ENCODE measurements at places on chromosomes 4 and X.

DNA sequence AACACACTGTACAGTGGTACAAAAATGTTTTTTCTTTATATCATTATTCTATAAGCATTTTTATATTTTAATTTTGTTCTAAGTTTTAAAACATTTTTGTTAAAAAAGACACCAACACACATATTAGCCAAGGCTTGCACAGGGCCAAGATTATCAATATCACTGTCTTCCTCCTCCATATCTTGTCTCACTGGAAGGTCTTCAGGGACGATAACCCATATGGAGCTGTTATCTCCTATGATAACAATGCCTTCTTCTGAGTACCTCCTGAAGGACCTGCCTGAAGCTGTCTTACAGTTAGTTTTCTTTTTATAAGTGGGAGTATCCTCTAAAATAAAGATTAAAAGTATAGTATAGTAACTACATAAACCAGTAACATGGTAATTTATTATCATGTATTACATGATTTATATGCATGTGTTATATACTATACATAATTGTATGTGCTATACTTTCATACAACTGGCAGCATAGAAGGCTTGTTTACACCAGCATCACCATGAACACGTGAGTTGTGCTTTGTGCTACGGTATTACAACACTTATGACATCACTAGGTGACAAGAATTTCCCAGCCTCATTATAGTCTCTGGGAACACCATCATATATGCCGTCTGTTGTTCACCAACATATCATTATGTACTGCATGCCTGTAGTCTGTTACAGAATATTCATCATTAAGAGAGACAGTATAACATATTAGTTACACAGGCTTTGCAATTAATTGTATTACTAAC is 90.7 kb downstream of the WDFY3 start:
- H3K4me1 ChIP-seq: no peaks in the 10 kb centered on the region
- H3K4me3 ChIP-seq: no peak overlapping the region
- no peaks in the 10 kb centered on the region for H3K27me3 ChIP-seq
- no peak overlapping the region for H3K27ac ChIP-seq

GRCh38 chr4:5421416-5421815 is 286.9 kb downstream of the EVC2 start:
- H3K27ac ChIP-seq: no peak overlapping the region
- no peak overlapping the region for H3K4me3 ChIP-seq
- no peak for DNase-seq
- no peaks in the 10 kb centered on the region for H3K36me3 ChIP-seq

DNA sequence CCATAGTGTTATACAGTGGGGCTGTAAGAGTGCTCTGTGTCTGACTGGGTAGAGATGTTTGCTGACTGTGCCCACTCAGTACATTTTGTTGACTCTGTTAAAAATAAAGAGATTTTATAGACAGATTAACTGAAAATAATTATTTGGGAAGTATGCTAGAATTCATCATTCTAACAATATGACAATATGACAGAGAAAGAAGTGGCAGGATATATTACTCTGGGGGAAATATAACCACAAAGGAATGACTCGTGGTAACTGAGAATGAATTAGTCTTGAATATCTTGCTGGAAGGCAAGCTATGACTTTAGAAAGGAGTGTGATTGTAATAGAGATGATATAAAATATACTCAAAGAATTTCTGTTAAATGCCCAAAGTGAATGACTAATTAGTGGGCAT is 46.8 kb downstream of the TMEM165 start:
- H3K27ac ChIP-seq: no peak overlapping the region
- no peaks in the 10 kb centered on the region for H3K27me3 ChIP-seq
- H3K4me3 ChIP-seq: no peak overlapping the region
- no peak for DNase-seq
- peaks cover 24% of the 10 kb centered on the region for H3K36me3 ChIP-seq

DNA sequence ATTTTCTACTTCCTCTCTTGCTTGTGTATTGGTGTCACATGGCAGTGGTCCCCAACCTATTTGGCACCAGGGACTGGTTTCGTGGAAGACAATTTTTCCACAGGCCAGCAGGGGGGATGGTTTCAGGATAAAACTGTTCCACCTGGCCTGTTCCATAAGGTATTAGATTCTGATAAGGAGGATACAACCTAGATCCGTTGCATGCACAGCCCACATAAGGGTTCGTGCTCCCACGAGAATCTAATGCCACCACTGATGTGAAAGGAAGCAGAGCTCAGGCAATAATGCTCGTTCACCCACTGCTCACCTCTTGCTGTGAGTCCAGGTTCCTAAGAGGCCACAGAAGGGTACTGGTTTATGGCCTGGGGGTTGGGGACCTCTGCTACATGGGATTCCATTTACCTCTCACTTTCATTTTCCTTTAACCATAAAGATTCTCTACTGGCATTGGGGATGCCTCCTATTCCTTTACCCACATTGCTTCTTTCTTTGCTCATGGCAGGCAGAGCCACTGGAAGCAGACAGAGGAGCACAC is 38.1 kb downstream of the SEC31A start:
- H3K36me3 ChIP-seq: peaks cover 91% of the 10 kb centered on the region
- no peak overlapping the region for H3K27ac ChIP-seq
- no peaks in the 10 kb centered on the region for H3K4me1 ChIP-seq
- no peak for DNase-seq
- no peaks in the 10 kb centered on the region for H3K27me3 ChIP-seq

GRCh38 chrX:29788991-29789699 is 426.2 kb upstream of the MAGEB2 start:
- no peak overlapping the region for H3K27ac ChIP-seq
- no peaks in the 10 kb centered on the region for H3K4me1 ChIP-seq
- no peak for DNase-seq
- H3K4me3 ChIP-seq: no peak overlapping the region
- no peaks in the 10 kb centered on the region for H3K36me3 ChIP-seq
- no peaks in the 10 kb centered on the region for H3K27me3 ChIP-seq

DNA sequence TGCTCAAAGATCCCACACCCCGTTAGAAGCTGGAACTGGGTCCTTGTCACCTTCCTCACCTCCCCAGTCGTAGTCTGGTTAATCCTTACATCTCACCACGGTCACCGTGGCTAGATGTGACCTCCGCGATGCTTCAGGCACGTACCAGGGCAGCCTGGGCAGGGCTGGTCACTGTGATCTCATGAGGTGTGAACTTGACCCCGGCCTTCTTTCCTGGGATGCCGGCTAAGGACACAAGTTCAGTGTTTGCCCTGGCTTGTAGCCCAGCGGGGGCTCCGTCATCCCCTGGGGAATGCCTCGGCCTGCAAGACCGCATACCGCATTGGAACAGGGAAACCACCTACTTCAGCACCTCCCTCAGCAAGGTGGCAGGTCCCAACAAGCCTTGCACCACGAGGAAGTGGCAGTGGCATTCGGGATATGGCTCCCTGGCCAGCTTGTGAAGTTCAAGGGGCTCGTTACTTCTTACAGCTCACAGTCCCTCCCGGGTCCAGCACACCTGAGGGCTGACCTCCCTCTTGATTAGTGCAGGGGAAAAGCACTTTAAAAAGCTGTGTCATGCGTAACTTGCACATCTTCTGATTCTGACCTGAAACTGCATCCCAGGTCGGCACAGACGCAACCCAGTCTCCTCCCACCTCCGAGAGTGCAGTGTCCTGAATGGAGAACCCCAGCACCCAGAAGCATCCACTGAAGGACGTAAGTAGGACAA is 25.9 kb downstream of the NOP14 start:
- no peak for DNase-seq
- H3K27ac ChIP-seq: no peak overlapping the region
- no peaks in the 10 kb centered on the region for H3K27me3 ChIP-seq
- H3K4me1 ChIP-seq: peaks cover 38% of the 10 kb centered on the region
- H3K36me3 ChIP-seq: peaks cover 45% of the 10 kb centered on the region

DNA sequence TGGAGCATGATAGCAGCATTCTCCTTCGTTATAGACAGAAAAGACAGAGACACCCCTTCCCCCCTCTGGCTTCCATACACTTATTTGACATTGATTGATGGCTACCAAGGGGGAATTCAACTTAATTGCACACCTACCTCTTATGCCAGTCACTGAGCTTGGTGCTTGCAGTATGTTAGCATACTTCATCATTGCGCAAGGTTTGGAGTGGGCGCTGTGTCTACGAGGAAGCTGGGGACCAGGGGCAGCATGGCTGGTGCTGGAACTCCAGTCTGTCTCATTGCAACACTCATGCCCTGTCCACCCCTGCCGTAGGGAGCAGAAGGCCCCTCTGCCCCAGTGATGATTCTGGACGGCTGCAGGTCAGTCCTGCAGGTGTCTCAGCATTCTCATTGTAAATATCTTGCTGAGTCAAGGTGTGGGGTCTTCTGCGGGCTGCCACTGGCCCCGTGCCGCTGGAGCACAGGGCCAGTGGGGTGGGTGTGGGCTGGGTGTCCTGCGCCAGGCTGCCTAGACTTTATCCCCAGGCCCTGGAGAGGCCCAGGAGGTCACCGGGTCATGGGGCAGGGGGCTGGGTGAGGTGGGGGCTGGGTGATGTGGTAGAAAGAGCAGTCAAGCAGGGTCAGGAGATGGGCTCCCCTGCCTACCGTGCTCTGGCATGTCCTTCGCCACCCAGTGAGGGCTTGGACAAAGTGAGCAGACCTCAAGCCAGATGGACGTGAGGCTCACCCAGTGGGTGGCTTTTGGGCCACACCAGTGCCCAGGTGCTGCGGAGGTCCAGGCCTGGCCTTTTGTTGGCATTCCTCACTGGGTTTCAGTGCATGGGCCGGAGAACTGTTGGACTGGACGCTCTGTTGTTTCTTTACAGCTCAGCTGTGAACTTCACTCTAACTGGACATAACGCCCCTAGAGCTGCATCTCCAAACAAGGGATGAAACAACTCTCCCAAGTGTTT is 85.5 kb downstream of the PSAPL1 start:
- no peak for DNase-seq
- H3K27me3 ChIP-seq: no peaks in the 10 kb centered on the region
- H3K4me3 ChIP-seq: no peak overlapping the region

GRCh38 chrX:87895421-87895820 is 377.8 kb downstream of the KLHL4 start:
- DNase-seq: no peak
- H3K27me3 ChIP-seq: no peaks in the 10 kb centered on the region
- H3K4me3 ChIP-seq: no peak overlapping the region
- no peaks in the 10 kb centered on the region for H3K36me3 ChIP-seq

- no peaks in the 10 kb centered on the region for H3K4me1 ChIP-seq
- H3K27ac ChIP-seq: no peak overlapping the region
- DNase-seq: no peak
- no peaks in the 10 kb centered on the region for H3K36me3 ChIP-seq
- no peaks in the 10 kb centered on the region for H3K27me3 ChIP-seq
Measured at GRCh38 chr4:121978172-121978516, 26.3 kb upstream of the TRPC3 start.

DNA sequence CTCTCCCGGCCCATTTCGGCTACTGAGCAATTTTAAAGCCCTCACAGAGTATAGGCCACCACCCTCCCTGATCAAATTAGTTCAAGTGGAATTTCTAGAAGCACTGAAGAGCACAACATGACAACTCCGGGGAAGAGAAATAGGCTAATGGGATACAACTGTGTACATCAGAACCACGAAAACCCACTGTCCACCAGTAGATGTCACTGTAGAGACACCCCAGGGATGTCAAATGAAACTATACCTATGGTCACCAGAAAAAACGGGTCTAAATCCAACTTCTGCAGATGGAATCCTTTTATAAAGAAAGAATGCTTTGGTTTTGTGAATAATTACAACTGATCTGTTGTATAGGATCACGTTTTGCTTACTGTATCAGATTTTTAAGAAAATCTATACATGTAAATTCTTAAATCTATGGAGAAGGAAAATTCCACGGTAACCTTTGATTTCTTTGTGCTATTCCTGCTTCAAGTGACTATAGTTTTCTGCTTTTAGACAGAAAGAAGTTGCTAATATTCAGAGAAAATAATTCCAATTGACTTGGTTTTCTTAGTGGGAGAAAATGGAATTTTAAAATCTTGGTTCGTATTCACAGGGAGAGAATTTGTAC is 29.5 kb upstream of the MAP3K15 start:
- H3K27ac ChIP-seq: peak overlapping the region; percentile 45
- no peaks in the 10 kb centered on the region for H3K4me1 ChIP-seq
- H3K4me3 ChIP-seq: no peak overlapping the region
- no peaks in the 10 kb centered on the region for H3K36me3 ChIP-seq
- H3K27me3 ChIP-seq: no peaks in the 10 kb centered on the region

DNA sequence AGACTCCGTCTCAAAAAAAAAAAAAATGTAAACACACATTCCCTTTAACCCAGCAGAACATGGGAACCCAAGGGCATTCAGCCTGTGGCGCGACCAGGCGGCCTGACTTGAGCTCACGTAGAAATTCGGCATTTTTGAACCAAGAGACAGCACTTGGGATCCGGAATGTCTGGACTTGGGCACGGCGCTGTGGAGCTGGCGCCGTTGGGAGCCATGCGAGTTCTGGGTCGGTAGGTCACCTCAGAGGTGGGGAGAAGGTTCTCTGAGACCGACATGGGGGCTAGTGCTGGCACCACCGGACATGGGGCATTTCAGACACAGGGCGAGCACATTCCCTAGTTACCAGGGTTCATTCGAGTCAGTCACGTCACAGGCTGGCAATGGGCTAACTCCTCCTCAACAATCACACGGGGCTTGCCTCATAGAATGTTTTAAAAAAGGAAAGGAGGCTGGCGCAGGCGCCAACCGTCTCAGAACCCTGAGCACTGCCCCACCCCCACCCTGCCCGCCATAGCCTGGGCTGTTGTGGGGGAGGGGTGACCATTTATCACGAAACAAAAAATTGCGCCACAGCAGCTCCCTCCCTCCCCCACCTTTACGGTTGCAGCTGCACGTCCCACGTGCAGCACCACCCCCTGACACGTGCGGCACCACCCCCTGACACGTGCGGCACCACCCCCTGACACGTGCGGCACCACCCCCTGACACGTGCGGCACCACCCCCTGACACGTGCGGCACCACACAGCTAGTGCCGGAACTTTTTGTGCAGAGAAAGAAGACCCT is at the start of gene TEX28:
TEX28 (minus strand) TSS at position 334 of the 784 bp plus-strand sequence. CDS start 3,007 bp downstream, outside the sequence.
- no peaks in the 10 kb centered on the region for H3K4me1 ChIP-seq
- no peak within 1 kb of the TSS for H3K4me3 ChIP-seq

- peaks cover 12% of the 10 kb centered on the region for H3K36me3 ChIP-seq
- peak overlapping the region; percentile 41 for H3K27ac ChIP-seq
- H3K4me3 ChIP-seq: no peak overlapping the region
- DNase-seq: no peak
- no peaks in the 10 kb centered on the region for H3K27me3 ChIP-seq
Measured at GRCh38 chr4:39970671-39971640, 6.8 kb downstream of the PDS5A start.

DNA sequence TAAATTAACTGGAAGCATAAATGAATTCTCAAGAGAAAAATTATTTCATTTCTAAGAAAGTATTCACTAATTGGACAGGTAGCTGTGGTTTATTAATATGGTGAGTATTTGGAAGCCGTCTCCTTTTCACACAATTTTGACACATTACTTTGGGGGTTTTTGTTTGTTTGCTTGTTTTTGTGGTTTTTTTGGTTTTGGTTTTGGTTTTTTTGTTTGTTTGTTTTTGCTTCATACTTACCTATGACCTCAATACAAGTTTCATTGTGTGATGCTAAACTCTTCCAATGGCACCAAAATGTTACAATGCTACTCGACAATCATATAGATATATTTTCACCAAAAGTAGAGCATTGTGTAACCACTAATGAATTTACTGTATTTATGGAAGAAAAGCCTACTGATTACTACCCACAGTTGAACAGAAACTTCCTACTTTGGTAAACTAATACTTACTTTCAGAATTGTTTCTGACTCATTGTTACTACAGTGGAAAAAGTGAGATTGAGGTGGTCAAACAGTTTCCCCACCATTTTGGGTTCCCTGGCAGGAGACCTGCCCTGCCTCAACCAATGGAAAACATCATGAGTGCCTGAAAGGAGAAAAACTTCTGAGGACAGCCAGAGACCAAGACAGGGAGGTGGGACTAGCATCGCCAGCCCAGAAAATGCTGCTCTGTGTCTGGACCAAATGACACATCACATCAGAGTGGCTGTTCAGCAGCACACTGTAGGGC is 443.1 kb downstream of the HNRNPD start:
- no peak overlapping the region for H3K4me3 ChIP-seq
- no peaks in the 10 kb centered on the region for H3K27me3 ChIP-seq
- no peaks in the 10 kb centered on the region for H3K36me3 ChIP-seq
- H3K4me1 ChIP-seq: no peaks in the 10 kb centered on the region
- DNase-seq: no peak
